ENCODE measurements at places on chromosomes 3 and 15. TPM values are rescaled to one million over a fixed set of nuclear protein-coding genes. Genes with fewer than 3 reads are reported as not detected.

The LSM3 gene
- 15.6 TPM for total RNA-seq

The AP3B2 gene
- 1.4 TPM for total RNA-seq

The LAMB2 gene
- total RNA-seq: 548 TPM

The P2RY1 gene
- total RNA-seq: 4.0 TPM

The FBXO40 gene
- total RNA-seq: not detected

The ERICH6 gene
- total RNA-seq: 0.11 TPM

The SPTBN5 gene
- total RNA-seq: 2.5 TPM

The SCG3 gene
- 0.67 TPM for total RNA-seq

DNA sequence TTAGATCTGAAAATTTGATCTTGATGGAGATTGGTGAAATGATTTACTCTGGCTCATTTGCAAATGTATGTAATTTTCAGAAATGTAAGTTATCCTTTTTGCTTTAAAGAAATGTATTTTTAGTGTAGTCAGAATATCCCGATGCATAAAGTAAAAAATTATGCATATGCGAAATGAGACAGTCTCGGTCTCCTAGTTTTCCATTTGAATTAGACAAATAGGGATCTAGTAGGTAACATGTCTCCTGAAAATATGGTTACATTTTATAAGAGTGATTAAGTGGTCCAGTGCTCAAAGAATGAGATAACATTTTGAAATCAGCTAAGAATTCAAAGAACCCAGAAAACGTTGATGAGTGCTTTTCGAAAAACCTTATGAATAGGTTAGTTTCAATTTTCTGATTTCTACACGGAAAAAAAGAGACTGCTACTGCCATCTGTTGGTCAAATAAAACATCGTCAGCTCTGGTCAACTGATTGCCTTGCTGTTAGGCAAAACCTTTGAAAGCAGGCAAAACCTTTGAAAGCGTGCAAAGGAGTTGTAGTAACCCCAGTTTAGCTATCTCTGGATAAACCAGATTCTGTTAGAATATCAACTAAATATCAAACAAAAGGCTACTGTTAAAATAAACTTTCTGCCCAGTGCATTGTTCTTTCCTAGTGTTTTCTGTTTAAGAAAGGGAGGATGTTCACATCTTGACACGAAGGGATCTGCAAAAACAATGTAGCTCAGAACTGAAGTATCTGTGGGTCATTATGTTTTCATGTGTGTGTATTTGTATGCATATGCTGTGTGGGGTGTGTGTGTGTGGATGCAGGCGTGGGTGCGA, 59.3 kb upstream of the CHMP2B start:
- peak; percentile 14 for DNase-seq
- no peaks in the 10 kb centered on the region for H3K27me3 ChIP-seq
- no peaks in the 10 kb centered on the region for H3K4me1 ChIP-seq
- H3K4me3 ChIP-seq: peak overlapping the region; percentile 14
- H3K36me3 ChIP-seq: no peaks in the 10 kb centered on the region
- H3K27ac ChIP-seq: no peak overlapping the region

DNA sequence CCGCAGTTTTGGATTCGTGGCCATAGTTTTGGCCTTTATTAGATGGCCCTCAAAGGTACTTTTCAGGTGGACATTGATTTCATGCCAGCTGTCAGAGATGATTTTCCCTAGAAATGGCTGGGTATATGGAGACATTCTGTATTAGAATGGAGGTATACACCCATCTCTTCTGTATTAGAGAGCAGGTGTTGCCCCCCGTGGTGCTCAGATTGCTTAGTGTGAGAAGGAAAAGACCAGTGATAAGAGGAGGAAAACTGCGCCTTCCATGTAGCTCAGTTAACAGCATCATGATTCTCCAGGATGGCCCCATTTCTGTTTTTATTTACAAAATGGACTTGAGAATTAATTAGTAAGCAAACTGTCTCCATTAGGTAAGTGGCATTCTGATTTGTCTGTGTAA, 145.9 kb downstream of the IGF1R start:
- no peak for DNase-seq
- H3K4me1 ChIP-seq: peaks cover 32% of the 10 kb centered on the region
- H3K27ac ChIP-seq: no peak overlapping the region
- H3K27me3 ChIP-seq: no peaks in the 10 kb centered on the region
- H3K36me3 ChIP-seq: no peaks in the 10 kb centered on the region

GRCh38 chr15:41258750-41259471, 27.8 kb downstream of the CHP1 start:
- peaks cover 4% of the 10 kb centered on the region for H3K36me3 ChIP-seq
- H3K4me3 ChIP-seq: no peak overlapping the region
- DNase-seq: peak; percentile 30
- peak overlapping the region; percentile 21 for H3K27ac ChIP-seq

DNA sequence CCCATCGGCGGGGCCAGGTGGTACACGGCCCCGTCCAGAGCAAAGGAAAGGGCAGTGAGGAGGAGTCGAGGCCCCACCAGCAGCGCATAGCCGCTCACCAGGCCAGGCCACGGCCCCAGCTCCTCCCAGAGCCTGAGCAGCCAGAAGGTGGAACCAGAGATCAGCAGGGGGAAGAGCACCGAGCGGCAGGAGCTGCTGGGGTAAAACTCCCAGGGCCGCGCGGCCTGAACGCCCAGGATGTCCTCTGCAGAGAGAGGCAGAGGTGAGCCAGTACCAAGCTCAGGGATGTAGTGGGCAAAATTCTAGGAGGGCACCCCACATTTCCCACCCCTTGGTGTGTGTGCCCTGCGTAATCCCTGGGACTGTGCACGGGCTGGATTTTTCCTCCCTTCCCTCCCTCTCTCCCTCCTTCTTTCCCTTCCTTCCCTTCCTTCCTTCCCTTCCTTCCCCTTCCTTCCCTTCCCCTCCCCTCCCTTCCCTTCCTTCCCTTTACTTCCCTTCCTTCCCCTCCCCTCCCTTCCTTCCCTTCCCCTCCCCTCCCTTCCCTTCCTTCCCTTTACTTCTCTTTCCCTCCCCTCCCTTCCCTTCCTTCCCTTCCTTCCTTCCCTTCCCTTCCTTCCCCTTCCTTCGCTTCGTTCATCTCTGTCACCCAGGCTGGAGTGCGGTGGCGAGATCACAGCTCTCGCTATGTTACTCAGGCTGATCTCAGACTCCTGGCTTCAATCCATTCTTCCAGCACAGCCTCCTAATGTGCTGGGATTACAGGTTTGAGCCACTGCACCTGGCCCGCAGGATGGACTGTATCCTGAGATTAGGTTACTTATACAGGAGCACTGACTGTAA, 6.3 kb upstream of the NCBP2 start:
- peaks cover under 1% of the 10 kb centered on the region for H3K4me1 ChIP-seq
- no peak overlapping the region for H3K27ac ChIP-seq
- H3K4me3 ChIP-seq: no peak overlapping the region
- H3K36me3 ChIP-seq: no peaks in the 10 kb centered on the region

GRCh38 chr3:179837374-179837773, 184.5 kb downstream of the USP13 start:
- H3K27ac ChIP-seq: no peak overlapping the region
- DNase-seq: no peak
- H3K27me3 ChIP-seq: no peaks in the 10 kb centered on the region
- H3K4me1 ChIP-seq: no peaks in the 10 kb centered on the region
- H3K36me3 ChIP-seq: no peaks in the 10 kb centered on the region

DNA sequence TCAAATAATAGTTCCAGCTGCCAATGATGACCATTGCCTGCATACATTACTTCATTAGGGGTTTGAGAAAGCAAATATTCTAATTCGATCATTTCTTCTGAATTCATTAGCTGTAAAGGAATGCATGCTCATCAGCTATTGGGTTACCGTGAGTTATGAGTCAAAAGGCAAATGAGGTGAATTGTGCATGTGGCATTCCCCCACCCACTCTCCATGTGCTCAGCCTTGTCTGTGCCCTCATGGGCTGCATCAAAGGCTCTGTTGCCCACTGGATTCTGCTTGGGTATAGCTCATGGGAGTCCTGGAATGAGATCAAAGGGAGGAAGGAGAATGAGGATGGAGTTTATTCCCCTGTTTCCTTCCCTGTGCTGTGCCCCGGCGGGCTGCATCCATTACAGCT, 99.3 kb upstream of the CHRNA7 start:
- H3K27me3 ChIP-seq: no peaks in the 10 kb centered on the region
- no peak overlapping the region for H3K4me3 ChIP-seq
- H3K36me3 ChIP-seq: no peaks in the 10 kb centered on the region
- DNase-seq: no peak
- H3K4me1 ChIP-seq: no peaks in the 10 kb centered on the region
- H3K27ac ChIP-seq: no peak overlapping the region

GRCh38 chr3:115022835-115023398, 124.2 kb downstream of the ZBTB20 start:
- peaks cover 10% of the 10 kb centered on the region for H3K4me1 ChIP-seq
- no peak for DNase-seq
- no peaks in the 10 kb centered on the region for H3K36me3 ChIP-seq
- H3K4me3 ChIP-seq: no peak overlapping the region

DNA sequence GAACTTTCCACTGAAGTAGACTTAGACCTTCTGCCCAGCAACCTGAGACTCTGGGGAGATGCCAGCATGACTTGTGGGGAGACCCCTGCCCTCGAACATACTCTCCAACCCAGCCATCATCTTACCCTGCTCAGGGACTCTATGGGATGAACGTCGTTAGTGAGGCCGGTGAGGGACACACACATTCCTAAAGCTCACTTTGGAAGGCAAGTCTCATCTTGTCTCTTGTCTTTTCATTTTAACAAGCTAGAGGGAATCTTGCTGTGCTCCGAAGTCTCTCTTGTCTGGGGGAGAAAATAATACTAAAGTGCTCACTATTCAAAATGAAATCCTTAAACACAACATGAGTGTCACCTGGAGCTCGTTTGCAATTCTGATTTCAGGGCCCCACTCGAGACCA, 239.5 kb upstream of the HES1 start:
- H3K4me1 ChIP-seq: peaks cover 17% of the 10 kb centered on the region
- no peak for DNase-seq
- H3K36me3 ChIP-seq: no peaks in the 10 kb centered on the region
- no peak overlapping the region for H3K27ac ChIP-seq

- no peaks in the 10 kb centered on the region for H3K36me3 ChIP-seq
- H3K4me1 ChIP-seq: no peaks in the 10 kb centered on the region
- no peaks in the 10 kb centered on the region for H3K27me3 ChIP-seq
- no peak for DNase-seq
Measured at GRCh38 chr3:109242187-109242523, 74.2 kb downstream of the DPPA2 start.

DNA sequence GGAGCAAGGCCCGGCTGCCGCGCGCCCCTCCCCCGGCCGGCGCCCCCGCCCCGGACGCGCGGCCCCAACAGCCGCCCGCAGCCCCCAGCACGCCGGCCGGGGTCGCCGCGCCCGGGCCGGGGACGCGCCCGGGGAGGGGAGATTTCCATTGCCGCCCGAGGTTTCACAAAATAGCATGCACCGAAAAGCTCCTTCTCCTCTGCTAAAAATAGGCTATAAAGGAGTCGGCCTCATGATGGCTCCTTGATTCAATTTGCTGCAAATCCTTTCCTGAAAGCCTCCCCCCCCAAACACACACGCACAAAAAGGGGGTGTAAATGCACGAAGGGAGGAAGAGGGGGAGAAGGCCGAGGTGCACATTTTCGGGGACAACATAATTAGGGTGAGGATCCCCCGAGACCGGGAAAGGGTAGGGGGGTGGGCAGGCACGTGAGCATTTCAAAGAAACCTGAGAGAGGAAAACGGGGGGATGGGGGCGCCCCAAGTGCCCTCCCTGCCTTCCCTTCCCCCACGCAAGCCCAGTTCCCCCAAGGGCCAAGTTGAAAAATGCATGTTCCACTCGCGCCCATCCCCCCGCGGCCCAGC, 734 bp downstream of the TBL1XR1 start:
- peak; percentile 60 for DNase-seq
- H3K27me3 ChIP-seq: no peaks in the 10 kb centered on the region
- H3K36me3 ChIP-seq: no peaks in the 10 kb centered on the region

GRCh38 chr3:101928890-101929289, 79.6 kb downstream of the NFKBIZ start:
- no peaks in the 10 kb centered on the region for H3K27me3 ChIP-seq
- no peak overlapping the region for H3K27ac ChIP-seq
- peaks cover 3% of the 10 kb centered on the region for H3K4me1 ChIP-seq
- peak; percentile 38 for DNase-seq

GRCh38 chr3:127560051-127560787, 30.3 kb downstream of the TPRA1 start:
- no peak overlapping the region for H3K4me3 ChIP-seq
- no peak overlapping the region for H3K27ac ChIP-seq
- H3K36me3 ChIP-seq: no peaks in the 10 kb centered on the region
- no peak for DNase-seq

- no peak overlapping the region for H3K4me3 ChIP-seq
- DNase-seq: no peak
- H3K27me3 ChIP-seq: no peaks in the 10 kb centered on the region
- H3K27ac ChIP-seq: no peak overlapping the region
- no peaks in the 10 kb centered on the region for H3K4me1 ChIP-seq
- H3K36me3 ChIP-seq: peaks cover 6% of the 10 kb centered on the region
Measured at GRCh38 chr3:33513262-33513863, 73.2 kb upstream of the UBP1 start.

DNA sequence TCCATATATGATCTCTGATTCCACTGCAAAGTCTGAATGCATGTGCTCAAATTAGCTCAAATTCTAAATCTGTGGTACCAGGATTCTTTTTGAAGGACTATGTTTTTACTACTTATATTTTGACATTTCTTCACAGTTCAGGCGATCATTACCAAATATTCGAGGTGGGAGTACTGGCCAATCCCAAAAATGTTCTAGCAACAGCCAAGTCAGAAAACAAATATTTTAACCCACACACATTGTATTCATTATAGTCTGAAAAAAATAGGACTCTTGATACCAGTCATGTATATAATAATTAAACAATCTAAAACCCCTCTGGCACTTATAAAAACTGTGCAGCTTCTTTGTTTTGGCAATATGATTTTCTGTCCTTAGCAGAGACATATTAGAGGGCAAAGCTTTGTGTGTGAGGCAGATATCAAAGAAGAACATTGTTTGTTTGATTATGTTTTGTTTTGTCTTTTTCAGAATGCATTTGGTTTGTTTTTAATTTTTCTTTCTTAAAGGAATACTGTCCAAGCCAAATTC, 37.4 kb downstream of the FGF7 start:
- no peaks in the 10 kb centered on the region for H3K27me3 ChIP-seq
- no peak for DNase-seq
- no peaks in the 10 kb centered on the region for H3K4me1 ChIP-seq
- H3K27ac ChIP-seq: no peak overlapping the region
- H3K4me3 ChIP-seq: no peak overlapping the region

DNA sequence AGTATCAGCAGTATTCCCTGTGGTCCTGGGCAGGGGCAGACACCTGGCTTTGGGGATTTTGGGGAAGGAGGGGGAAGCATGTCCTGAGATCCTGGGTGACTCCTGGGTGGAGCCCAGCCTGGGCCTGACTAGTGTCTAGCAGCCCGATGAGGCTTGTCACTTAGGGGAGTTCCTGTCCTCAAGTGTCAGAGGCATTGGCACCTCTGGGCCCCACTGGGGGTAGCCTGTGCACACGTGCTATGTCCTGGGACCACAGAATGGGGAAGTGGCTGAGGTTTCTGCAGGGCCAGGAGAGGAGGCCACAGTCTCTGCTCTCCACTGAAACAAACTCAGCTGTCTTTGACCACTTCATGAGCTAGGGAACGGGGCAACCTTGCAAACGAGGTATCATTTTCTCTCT, 31.5 kb upstream of the ADCY5 start:
- H3K4me3 ChIP-seq: no peak overlapping the region
- DNase-seq: no peak
- H3K27me3 ChIP-seq: no peaks in the 10 kb centered on the region
- no peak overlapping the region for H3K27ac ChIP-seq
- H3K36me3 ChIP-seq: no peaks in the 10 kb centered on the region
- H3K4me1 ChIP-seq: no peaks in the 10 kb centered on the region

All from thyroid gland (tissue), 4 donors.